ENCODE measurements at places on chromosomes 1 and 21.
A peak's percentile ranks its signal among the peaks of the same experiment; 100 is the strongest.

- no peak for DNase-seq
Measured at GRCh38 chr1:12114916-12115315, 51.8 kb downstream of the TNFRSF8 start.

DNA sequence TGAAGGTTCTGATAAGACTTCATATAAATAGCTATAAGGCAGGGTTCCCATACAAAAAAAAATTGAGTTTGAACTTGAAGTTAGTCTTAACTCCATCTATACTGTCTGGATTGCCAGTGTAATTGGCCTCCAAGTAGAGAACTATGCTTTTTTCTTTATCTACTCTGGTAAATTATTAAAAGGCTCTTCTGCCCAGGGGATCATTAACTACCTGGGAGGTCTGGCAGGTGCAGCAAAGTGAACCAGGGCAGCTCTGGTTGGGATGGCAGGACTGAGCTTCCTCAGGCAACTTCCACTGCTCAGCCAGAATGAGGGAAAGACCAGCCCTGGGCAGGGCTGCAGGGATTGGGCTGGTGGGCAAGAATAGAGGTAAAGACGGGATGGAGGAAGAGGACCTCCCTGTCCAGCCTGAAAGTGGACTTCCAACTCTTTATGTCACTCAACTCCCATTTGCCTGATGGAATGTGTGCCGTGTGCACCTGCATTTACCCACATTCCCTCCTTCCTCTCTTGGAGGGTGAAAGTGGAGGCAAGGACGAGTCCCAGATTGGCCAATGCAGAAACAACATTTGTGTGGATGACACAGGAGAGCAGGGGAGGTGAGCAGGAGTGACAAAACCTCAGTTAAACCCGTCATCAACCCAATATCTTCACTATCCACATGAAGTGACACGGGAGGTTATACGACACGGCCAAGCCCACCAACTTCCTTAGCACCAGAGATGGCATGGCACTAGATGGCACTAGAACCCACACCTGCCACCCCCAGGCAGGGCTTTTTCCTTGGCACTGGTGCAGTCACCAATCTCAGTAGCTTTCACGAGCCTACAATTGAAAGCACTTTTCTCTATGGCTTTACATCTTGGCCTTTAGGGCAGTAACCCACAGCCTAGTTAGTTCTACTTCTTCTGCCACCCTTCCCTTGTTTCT lies 25.2 kb downstream of the CCN1 start:
- no peak for DNase-seq

DNA sequence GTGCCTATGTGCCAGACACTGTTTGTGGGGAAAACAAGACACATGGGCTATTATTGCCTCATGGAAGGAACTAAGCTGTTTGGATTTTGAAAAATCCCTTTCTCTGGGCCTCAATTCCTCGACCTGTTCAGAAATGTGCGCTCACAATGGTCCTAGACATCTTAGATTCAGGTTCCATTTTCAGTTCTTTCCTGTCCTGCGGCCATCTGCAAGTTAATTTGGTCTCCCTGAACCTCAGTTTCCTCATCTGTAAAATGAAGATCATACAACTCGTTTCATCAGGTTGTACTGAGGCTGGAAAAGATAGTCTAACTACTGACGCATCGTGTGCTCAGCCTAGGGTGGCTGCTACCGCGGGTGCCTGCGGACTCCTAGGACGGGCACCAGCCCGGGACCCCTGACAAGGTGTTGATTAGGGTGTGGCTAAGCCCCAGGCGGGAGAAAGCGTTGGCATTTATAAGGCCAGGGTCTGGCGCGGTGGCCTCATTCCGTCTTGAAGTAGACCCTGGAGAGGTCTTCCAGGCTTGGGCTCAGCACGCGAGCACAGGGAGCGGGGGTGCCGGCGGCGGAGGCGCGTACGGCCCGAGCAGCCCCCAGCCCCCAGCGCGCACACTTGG lies 493 bp upstream of the ELOA start:
- peak; percentile 33 for DNase-seq

GRCh38 chr21:45126204-45126626 lies 51.8 kb downstream of the ADARB1 start:
- no peak for DNase-seq

DNA sequence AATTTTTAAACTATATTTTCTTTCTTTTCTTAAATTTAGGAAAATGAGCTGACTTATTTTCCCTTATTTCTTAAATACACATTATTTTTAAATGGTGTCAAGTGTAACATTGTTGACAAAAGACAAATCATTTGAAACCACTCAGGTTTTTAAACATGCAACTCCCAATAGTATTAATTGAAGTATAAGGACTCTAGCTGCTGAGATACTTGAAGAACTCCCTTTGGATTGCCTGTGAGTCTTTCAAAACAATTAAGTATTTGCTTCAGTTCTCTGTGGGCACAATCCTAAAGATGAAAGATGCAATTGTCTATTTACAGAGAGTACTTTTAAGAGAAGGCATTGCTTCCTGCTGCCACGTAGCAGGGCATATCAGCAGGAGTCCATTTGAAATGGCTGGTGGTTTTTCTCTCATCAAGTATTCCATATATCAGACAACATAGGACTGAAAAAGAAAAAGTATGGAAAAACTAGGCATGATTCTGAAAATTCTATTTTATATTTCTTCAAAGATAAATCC lies 373.4 kb downstream of the NEGR1 start:
- no peak for DNase-seq

GRCh38 chr1:239353536-239353935 lies 32.8 kb upstream of the CHRM3 start:
- DNase-seq: no peak

DNA sequence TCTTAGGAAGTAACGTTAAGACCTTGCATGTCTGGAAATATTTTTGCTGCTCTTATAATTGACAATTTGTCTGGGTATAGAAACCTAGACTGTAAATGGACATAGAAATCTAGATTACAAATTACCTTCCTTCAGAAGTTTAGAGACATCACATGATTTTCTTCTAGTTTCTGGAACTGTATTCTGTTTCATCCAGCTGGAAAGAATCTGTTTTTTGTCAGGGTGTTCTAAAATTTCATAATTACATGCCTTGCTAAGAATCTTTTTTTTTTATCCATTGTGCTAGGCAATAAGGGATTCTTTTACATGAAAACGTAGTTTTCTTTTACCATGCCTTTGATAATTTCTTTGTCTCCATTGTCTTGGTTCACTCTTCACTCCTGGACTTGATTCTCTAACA lies 20.7 kb upstream of the S100A7 start:
- no peak for DNase-seq

GRCh38 chr1:187928288-187928687 lies 1099.5 kb downstream of the PLA2G4A start:
- DNase-seq: no peak

GRCh38 chr1:44302541-44302940 lies 52.5 kb downstream of the ERI3 start:
- DNase-seq: no peak

DNA sequence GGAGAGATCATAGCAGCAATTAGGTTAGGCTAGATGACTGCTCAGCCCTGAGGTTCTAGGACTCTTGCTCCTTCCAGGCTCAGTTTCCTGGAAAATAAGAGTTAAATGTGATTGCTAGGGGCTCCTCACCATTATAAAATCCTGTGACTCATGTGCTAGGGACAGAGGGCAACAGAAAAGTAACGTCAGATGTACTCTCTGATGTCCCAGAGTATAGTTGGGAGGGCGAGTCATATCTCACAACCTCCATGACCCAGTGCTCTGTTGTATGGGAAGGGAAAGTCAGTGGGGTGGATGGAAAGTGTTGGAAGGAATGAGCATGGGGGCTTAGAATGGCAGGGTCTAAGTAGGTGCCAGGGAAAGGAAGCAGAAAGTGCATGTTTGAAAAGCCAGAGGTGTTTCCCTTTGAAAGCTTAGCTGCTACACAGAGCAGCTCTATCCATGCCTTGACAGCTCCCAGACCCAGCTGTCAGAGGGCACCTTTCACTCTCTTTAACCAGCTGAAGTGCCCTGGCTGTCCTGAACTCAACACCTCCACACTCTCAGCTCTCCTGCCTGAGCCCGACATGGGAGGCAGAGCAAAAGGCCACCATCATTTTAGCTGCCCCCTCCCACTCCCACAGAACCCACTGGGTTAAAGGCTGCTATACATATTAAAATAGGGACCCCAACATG lies 11.6 kb downstream of the GJA5 start:
- no peak for DNase-seq

- DNase-seq: no peak
Measured at GRCh38 chr1:12711536-12711935, 4.4 kb upstream of the AADACL3 start.

- DNase-seq: no peak
Measured at GRCh38 chr1:201673093-201673492, 134.2 kb downstream of the NAV1 start.

DNA sequence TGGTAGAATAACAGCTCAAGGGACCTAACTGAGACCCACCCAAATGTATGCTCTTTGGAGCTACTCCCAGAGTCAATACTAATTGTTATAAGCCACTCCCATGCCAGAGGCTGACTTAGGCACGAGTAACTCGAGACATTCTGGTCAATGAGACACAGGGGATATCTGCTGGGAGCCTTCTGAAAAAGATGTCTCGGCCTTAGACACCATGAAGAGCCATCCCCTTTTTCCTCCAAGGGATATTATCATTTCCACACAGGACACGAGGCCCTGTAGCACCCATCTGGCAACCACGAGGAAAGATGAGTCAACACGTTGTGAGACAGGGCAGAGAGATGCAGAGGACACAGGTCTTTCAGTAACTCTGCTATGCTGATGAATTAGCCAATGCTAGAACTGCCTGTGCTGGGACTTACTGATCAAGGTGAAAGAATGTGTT lies 30.7 kb downstream of the ITPKB start:
- DNase-seq: no peak

DNA sequence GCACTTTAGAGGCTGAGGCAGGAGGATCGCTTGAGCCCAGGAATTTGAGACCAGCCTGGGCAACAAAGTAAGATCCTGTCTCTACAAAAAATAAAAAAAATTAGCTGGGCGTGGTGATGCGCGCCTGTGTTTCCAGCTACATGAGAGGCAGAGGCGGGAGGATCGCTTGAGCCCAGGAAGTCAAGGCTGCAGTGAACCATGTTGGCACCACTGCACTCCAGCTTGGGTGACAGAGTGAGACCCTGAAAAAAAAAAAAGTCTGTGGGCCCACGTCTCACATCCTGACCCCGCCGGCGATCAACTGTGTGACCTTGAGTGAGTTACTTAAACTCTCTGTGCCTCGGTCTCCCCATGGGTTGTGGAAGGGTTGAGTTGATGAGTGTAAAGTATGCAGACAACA lies 12.7 kb upstream of the ZBTB21 start:
- DNase-seq: no peak

GRCh38 chr21:35172231-35172630 lies 123.1 kb upstream of the RUNX1 start:
- no peak for DNase-seq

GRCh38 chr1:39310691-39311090 lies 106.2 kb downstream of the MACF1 start:
- DNase-seq: no peak

DNA sequence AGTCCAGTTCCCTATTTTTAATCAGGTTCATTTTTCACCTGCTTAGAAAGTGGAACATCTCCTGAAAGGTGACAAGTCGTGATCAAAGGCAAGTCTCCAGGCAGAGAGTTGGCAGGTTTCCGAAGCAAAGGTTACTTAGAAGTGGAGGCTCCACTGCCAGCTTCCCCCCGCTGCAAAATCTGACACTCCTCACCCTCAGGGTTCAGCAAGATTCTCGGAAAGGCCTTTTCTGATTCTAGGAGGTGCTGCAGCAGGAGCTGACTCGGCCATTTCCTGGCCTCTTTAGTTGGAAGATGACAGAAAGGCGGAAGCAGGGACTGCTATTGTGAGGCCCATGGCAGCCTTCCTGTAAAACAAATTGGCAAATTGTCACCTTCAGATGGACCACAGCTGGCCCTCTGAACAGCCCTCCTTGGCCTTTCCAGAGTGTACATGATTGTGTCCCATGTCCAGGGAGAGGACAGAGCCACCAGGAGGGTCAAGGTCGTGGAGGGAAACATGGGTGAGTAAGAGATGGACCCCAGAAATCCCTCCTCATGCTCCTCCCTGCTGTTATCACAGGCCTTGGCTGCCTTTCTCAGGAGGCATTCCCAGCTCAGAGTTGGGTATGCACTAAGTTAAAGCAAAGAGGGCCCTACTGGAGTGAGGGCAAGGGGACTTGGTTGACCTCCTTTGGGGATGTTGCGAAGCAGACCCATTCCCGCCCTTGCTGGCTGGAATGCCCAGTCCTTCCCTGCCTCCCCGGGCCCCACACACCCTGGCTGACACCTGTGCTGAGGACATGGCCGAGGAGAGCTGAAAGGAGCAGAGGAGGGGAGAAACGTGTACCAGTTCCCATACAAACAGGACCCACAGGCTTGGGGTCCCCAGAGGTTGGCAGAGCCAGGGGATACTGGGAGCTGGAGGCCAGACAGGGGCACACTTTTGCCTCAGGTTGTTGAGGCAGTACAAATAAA lies 115.5 kb upstream of the IRF2BP2 start:
- DNase-seq: no peak

DNA sequence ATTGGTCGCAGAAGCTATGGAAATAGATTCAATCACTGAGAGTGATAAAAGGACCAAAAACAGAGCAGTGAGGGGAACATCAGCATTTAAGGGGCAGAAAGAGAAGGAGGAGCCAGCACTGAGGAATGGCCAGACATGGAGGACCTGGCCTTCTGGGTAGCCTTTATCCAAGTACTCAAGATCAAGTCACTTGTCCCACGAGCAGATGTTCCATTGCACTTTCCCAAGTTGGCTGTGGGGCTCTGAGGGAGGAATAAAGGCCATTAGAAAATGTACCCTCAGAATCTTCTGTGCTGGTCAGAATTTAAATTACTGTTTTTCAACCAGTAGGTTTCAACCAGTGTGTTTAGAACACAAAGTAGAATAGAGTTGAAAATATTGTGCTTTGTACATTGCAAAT lies 55.3 kb downstream of the GIPC2 start:
- no peak for DNase-seq

- DNase-seq: no peak
Measured at GRCh38 chr1:36383240-36383639, 2.5 kb downstream of the STK40 start.

GRCh38 chr1:247841796-247842195 lies at the start of gene OR11L1:
Gene OR11L1, minus strand, starts transcription at chr1:247841896. Its CDS starts 0 bp downstream, at chr1:247841896.
- no peak for DNase-seq

- peak; percentile 2 for DNase-seq
Measured at GRCh38 chr1:23098463-23099170, 70.0 kb downstream of the LUZP1 start.

DNA sequence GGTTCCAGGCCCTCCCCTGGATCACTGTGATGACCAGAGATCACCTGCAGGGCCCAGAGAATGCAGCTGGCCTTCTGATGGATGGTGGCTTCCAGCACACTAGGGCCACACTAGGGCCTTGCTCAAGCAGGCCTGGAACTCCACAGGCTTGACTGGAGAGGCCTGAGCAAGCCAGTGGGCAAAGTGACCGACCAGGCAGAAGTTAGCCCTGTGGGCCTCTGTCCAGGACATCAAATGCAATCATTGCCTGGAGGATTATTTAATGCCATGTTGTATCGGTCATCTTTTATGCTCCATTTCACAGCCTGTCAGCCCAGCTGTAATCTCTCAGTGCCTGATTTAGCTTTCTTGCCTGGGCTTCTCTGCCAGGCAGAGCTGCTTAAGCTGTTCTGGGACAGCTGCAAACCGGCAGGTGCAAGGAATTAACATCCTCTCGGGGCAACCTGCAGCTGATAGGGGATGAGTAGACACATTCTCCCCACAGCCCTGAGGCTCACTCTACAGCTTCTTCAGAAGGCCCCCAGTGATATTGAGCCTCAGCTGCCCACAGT lies 17.7 kb downstream of the NENF start:
- no peak for DNase-seq

All from bone marrow (tissue), 2 donors.